ENCODE measurements at places on chromosomes 5 and 9.

DNA sequence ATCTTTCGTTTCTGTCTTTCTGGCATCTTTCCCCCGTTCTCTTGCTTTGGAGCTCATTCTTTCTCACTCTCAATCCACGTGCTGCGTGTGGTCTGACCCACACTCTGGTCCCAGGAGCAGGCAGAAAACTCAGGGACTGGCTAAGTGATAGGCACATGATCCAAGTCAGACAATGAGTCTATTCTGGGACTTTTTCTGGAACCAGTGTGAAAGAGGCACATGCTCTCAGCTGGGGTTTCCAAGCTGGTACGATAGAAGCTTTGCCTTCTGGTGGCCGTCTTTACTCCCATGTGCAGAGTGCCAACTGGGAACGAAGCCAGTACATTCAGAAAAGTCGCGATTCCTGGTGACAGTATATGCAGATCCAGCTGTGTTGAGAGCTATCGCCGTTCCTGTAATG lies 94.4 kb downstream of the PDZD2 start:
- no peak for DNase-seq

DNA sequence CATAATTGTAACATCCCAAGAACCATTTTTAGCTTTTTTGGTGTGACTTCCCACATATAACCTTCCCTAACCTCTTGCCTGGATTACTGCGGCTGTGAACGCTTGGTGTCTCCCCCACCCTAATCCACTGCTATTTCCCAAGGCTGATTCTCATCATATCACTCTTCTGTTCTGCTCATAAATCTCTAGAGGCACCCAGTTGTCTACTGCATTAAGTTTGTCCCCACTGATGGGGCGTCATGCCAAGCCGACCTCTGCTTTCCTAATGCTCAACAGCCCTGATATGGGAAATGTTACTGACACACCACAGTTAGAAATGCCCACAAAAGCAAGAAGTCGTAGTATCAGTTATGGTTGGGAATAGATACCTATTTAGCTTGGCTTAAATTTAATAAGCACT lies 24.4 kb downstream of the NPR3 start:
- DNase-seq = no peak

- no peak for DNase-seq
Measured at GRCh38 chr5:180688330-180689070, 39.1 kb upstream of the FLT4 start.

GRCh38 chr5:150645070-150645700 lies 4.7 kb downstream of the SYNPO start:
- peak; percentile 59 for DNase-seq

DNA sequence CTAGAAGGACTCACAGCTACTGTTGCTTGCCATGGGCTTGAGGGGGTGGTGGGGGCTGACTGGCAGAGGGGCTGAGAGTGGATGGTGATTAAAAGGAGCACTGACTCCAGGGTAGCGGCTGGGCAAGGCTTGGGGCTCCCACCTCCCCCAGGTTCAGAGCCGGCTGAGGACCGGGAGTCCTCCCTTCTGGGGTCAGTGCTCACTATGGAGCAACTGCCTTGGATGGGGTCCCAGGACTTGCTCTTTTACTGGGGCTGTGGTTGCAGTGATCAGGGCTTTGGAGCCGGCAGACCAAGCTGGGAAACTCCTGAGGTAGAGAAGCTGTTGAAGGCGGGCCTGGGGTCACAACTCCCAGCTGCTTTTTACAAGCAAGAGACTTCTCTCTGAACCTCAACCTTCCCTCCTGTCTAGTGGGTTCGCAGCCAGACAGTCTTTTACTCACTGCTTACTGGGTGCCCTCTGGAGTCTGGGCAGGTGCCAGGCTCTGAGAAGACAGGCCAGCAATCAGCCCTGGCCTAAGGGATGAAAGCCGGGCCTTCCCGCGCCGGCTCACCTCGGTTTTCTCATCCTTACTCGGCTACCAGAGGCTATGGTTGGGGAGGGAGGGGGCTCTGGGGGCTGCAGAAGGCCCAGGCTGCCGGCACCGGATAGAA lies 795 bp upstream of the ASS1 start:
- peak; percentile 34 for DNase-seq

DNA sequence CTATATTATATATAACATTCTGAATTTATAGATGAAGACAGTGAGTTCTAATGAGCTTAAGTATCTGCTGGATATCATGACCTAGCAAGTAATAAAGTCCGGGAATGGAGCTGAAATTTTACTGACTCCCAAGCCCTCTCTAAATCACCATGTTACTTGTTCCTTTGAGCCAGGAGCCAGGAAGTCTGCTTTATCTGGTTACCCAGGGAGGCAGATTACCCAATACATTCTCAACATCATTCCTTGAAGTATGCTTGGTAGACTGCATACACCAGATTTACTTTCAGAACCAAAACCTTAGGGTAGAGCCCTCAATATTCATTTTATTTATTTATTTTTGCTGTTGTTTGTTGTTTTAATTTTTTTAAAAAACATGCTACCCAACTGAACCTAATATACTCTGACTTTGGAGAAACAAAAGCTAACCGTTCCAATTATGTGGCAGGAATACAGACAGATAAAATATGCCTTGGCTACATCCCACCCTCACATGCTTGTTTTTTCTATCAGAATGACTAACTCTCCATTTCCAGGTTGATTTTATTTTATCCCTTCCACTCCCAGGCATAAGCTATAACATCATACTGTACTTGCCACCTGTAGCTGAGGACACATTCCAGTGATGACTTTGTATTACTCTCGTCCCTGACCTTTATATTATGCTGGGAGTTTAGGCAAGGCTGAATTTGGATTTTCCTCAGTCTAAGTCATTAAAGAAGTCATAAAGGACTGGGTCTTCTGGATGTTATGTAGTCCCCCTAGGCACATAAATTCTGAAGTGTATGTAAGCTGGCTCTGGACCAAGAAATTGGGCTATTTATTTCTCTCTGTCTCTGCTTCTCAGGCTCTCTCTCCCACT lies 82.0 kb downstream of the YIPF5 start:
- DNase-seq = no peak

DNA sequence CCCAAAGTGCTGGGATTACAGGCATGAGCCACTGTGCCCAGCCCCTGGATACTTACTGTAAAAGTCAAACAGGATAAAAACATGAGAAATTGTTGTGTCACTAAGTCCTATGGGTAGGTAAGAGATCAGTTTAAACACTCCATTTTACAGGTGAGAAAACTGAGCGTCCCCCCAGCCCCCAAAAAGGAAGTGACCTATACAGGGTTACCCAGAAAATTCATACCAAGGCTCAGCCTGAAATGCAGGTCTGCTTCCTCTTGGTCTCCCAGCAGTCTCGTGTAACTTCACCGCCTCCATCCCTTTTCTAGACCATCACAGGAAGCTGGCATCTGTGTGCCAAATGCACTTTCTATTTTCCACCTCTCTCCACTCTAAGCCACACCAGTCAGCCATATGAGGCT lies 57.2 kb downstream of the TMOD1 start:
- DNase-seq = no peak

DNA sequence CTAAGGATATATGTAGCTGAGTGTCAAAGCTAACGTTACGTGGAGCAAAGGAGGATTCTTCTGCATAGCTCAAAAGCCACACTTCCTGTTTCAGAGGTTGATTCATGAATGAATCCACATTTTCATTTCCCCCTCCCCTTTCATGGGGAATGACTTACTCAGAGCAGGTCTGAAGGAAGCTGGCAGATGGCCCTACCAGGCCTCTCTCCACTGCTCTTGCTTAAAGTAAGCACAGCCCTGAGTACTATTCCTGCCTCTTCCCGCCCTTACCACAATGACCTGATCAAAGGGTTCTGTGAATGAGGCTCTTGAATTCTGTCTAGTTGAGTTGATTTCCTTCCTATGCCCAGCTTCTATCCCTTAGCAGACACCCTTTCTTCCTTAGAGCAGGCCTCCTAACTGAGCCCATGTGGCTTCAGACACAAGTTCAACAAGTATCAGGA lies 6.3 kb downstream of the IGIP start:
- peak; percentile 59 for DNase-seq

GRCh38 chr5:87155106-87155505 lies 112.6 kb upstream of the RASA1 start:
- DNase-seq = no peak

- no peak for DNase-seq
Measured at GRCh38 chr9:78783743-78784142, 486.8 kb downstream of the PSAT1 start.

- DNase-seq = no peak
Measured at GRCh38 chr5:87909382-87909781, 359.3 kb downstream of the TMEM161B start.

DNA sequence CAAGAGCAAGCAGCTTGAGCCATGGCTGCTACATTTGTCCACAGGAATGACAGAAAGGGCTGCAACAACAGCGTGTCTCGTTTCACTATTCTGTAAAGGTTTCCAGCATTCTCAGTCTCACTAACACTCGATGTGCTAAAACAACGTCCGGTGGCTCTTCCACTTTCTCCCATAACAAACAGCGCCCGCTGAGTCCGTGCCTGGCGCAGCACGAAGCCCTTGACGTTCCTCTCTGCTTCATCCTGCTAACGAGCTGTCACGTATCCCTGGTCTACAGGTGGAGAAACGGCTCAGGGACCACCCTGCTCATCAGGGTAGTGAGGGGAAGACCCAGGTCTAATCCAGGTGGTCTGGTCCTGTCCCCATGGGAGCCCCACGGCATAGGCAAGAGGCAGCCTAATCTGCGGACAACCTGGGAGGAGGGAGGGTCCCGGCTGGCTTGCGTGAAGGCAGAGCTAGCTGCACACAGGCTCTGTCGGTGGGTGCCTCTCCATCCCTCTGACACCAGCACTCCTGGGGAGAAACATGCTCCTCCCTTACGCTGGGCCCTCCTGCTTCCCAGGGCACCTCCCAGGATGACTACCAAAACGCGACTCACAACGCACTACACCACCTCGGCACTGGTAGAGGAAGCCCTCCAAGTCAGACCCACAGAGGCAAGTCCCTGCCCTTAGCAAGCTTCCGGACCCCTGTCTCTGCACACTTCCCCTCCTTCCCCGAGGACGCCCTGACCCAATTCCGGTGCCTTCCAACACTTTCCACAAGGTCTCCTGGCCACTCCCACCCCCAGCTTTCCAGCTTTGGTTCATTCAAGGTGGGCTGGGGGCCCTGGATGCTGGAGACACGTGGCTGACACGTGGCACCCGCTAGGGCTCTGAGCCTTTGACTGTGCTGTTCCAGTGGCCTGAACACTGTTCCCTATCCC lies 43.3 kb downstream of the VAV2 start:
- DNase-seq = peak; percentile 3

DNA sequence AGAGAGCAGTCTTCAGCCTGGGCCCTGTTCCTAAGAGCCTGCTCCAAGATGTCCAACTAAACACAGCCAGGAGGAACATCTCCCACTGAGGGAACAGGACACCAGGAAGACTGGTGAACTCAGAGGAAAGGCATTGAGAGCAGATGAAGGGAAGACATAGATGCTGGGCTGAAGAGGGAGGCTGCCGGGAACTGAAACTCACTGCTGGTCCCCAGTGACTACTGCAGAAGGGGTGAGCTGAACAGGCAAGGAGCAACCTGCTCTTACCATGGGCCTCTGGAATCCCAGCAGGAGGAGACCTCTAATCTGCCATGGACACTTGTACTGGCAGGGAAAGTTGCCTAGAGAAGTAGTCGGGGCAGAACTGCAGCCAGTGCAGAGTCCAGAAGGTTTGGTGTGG lies 95.7 kb downstream of the TRPM3 start:
- no peak for DNase-seq

- no peak for DNase-seq
Measured at GRCh38 chr5:112787261-112787660, 49.6 kb downstream of the APC start.

DNA sequence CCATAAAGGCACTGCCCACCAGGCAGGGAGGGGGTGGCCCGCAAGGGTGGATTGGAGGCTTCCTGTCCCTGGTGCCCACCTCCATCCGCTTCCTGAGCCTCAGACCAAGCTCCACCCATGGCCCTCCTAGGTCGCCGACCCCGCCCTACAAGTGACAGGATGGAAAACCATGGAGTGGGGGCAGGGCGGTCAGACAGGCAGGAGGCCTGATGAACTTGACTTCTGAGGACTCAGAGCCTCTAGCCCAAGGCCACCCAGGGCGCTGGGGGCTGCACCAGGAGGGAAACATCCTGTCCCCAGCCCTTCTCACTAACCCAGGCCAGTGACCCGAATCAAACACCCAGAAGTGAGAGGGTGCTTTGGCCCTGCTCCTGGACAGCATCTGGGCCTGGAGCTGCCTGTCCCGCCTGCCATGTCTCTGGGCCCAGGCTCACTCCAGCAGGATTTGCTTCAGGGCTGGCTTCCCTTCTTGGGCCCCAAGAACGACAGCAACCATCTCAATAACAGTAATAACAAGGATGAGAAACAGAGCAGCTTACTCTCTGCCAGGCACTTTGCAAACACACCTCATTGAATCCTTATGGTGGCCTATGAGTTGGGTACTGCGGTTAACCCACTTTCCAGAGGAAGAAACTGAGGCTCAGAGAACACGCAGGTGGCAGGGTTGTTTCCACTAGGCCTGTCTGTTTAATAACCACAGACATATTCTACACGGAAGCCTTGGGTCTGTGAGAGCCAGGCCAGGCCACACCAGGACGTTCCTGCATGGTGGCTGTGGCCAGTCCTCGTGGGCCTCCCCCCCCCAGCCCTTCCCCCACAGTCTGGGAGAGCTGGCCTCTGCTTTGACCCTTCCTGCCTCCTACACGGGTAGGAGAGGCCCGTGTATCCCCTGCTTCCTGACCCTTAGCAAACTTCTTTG lies 4.4 kb upstream of the ST6GALNAC6 start:
- peak; percentile 43 for DNase-seq

DNA sequence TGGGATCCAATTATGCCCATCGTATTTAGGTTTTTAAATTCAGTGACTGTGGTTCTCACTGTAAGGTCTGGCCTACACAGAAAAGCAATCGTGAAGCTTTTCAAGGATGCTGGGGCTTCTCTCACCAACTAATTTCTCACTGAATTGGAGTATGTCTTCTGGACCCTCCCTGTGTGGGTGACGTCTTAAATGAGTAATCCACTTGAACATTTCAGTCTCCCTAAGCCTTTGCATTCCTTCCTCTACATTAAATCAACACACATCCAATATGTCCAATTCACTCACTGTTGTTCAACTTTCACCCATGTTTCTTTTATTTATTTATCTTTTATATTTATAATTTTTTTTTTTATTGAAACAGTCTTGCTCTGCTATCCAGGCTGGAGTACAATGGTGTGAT lies 12.5 kb upstream of the BTF3 start:
- no peak for DNase-seq

DNA sequence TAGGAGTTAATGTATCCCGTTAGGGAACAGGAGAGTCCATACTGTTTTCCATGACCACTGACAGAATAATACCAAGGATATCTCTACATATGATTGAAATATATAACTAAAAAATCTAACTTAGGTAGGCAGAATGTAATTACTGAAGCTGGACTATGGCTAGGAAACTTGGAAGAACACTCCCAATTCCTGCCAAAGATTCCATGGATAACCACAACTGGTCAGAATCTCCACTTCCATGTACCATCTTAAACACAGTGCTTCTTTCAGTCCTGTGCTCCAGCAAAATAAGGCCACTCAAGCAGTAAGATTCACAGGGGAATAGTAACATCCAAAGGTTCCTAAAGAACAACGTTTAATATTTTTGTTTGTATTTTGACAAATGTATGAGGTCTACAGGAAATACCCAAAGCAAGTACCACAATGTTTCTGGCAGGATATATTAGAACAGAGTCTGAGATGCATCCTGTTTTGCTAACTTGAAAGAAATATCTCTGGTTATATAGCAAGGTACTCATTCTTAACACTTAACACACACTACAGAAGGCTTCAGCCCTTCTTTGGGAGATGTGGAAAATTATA lies 295.0 kb downstream of the ADAMTS6 start:
- no peak for DNase-seq

All from body of pancreas (tissue), 4 donors.